Right atrium auricular region (tissue), 2 donors: ENCODE measurements at places on chromosomes 11 and 22. TPM values are rescaled to one million over a fixed set of nuclear protein-coding genes. Genes with fewer than 3 reads are reported as not detected.

The OR8H2 gene
- total RNA-seq: not detected

DNA sequence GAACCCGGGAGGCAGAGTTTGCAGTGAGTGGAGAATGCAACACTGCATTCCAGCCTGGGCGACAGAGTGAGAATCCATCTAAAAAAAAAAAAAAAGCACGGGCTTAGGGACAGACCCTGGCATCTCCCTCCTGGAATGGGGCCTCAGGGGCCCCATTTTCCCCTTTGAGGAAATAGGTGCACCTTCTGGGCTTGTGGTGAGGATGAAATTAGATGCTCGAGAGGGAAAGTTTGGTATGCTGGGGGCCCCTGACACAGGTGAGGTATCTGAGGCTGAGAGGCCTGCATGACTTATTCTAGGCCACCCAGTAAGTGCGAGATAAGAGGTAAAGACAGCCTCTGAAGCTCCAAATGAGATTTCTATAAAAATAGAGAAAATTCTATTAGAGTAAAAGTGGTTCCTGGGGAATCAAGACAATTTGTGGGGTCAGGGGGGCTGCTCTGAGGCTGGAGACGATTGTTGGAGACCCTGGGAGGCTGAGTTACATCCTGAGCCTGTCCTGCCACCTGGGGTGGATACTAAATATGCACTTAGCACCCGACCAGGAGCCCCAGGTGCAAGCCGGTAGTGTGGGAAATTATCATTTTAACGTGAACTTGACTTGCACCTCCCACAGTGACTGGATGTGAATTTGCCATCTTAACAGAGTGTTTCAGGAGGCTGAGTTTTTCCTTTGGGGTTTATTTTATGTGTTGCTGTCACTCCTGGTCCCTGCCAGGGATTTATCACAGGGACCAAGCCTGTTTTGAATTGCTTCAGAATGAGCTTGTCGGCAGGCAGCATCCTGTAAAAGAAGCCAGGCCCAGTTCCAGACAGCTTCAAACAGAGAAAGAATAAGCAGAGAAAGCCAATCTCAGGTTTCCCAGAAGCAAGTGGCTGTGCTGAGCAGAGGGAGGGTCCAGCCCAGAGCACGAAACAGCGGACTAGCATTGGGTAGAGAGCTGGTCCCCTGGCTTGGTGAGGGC lies 48.4 kb upstream of the TSKU start:
- H3K4me1 ChIP-seq: no peaks in the 10 kb centered on the region
- H3K36me3 ChIP-seq: no peaks in the 10 kb centered on the region
- no peak for DNase-seq
- H3K4me3 ChIP-seq: no peak overlapping the region

DNA sequence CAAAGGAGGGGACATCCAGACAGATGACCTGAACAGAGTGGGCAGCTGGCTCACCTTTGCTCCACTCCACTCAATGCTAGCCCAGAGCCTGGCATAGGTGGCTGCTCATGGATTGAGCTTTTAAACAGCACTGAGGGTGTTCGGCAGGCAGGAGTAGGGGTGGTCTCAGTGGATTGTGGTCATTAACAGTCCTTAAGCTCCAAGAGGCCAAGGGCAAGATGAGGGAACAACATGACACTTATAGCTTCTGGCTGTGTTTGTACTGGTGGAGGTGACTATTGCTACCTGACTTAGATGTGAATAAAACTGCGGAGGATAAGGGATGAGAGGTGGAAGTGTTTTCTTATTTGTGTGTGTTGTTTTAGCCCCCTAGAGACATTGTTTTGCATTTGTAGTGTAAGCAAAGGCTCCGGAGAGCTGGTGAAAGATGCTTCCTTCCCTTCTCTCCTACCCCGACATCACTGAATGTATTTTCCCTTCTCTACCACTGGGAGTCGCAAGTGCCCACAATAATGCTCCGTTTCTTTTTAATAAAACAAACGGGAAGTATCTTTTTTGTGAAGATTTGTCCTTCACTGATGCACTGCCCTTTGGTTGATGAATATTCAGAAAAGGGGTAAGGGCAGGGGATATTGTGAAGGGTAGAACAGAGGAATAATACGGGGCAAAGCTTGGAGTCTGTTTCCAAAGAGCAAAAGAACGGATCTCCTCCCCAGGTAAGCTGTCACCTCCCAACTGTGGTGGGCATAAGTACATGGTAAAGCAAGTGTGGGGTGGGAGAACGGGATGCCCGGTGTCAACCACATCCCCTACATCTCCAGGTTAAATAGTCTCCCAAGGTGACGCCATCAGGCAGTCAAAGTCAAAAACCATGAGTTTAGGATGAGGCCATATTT lies 27.5 kb upstream of the MTNR1B start:
- no peaks in the 10 kb centered on the region for H3K36me3 ChIP-seq
- no peak overlapping the region for H3K27ac ChIP-seq
- no peaks in the 10 kb centered on the region for H3K4me1 ChIP-seq
- H3K4me3 ChIP-seq: no peak overlapping the region

GRCh38 chr22:23269441-23270211 lies 89.3 kb downstream of the BCR start:
- peaks cover 23% of the 10 kb centered on the region for H3K36me3 ChIP-seq
- H3K27ac ChIP-seq: no peak overlapping the region
- H3K4me3 ChIP-seq: no peak overlapping the region
- H3K27me3 ChIP-seq: no peaks in the 10 kb centered on the region
- DNase-seq: no peak
- H3K4me1 ChIP-seq: no peaks in the 10 kb centered on the region

DNA sequence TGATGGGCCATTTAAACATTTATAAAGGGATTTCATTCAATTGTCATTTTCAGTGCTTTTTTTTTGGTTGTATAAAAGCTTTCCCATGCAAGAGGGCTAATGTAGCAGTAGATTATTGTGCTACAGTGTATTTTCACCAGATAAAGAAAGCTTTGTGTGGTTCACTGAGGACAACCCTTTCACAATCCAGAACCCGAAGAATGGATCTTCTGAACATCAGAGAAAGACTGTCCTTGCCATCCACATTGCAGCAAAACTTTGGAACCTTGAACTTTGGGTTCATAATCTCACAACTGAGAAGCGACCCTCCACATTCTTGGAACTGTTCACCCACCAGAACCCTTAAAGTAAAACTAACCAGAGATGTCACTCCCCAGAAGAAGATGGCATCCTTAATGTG lies 9.3 kb downstream of the APOBEC3H start:
- no peaks in the 10 kb centered on the region for H3K27me3 ChIP-seq
- no peaks in the 10 kb centered on the region for H3K4me1 ChIP-seq
- H3K4me3 ChIP-seq: no peak overlapping the region
- no peaks in the 10 kb centered on the region for H3K36me3 ChIP-seq

- no peak for DNase-seq
- no peak overlapping the region for H3K4me3 ChIP-seq
- peaks cover 45% of the 10 kb centered on the region for H3K4me1 ChIP-seq
- H3K36me3 ChIP-seq: peaks cover 35% of the 10 kb centered on the region
- no peak overlapping the region for H3K27ac ChIP-seq
These were observed 63.2 kb downstream of the PPP6R3 start for GRCh38 chr11:68523743-68524142.

The TPH1 gene
- total RNA-seq: 0.96 TPM

DNA sequence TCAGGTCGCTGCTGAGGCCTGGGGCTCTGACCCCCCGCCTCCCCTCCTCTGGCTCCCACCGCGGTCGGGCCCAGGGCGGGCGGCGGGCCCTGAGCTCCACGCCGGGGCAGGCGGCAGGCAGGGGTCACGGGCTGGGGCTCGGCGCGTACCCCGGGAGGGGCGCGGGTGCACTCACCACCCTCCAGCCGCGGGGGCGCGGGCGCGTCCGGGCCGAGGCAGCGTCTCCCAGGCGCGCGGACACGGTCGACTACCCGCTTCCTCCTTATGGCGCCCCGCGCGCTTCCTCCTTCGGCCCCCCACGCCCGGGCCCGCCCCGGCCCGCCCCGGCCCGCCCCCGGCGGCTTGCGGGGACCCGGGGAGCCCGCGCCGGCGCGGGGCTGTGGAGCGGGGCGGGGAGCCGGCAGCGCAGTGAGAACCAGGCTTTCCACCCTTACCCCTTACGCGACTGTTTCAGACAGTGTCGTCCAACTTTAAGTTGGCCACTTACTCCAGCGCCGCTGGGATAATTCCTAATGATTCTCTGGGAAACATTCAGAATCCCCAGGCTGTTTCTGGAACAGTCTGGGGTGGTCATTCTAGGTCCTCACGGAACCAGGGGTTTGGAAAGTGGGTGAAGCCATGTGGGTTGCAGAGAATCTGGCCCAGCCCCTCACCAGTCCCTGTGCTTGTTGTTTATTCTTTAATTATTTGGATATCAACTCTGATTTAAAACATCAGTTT lies at the start of gene BID:
Gene BID (minus strand): TSS at position 264 of the 720 bp plus-strand sequence. CDS start 24,353 bp downstream, outside the sequence.
- peak within 1 kb of the TSS; percentile 77 for H3K4me3 ChIP-seq
- H3K27me3 ChIP-seq: no peaks in the 10 kb centered on the region
- no peaks in the 10 kb centered on the region for H3K4me1 ChIP-seq
- H3K36me3 ChIP-seq: no peaks in the 10 kb centered on the region
- peak within 1 kb of the TSS; percentile 33 for H3K27ac ChIP-seq
- no peak for DNase-seq

DNA sequence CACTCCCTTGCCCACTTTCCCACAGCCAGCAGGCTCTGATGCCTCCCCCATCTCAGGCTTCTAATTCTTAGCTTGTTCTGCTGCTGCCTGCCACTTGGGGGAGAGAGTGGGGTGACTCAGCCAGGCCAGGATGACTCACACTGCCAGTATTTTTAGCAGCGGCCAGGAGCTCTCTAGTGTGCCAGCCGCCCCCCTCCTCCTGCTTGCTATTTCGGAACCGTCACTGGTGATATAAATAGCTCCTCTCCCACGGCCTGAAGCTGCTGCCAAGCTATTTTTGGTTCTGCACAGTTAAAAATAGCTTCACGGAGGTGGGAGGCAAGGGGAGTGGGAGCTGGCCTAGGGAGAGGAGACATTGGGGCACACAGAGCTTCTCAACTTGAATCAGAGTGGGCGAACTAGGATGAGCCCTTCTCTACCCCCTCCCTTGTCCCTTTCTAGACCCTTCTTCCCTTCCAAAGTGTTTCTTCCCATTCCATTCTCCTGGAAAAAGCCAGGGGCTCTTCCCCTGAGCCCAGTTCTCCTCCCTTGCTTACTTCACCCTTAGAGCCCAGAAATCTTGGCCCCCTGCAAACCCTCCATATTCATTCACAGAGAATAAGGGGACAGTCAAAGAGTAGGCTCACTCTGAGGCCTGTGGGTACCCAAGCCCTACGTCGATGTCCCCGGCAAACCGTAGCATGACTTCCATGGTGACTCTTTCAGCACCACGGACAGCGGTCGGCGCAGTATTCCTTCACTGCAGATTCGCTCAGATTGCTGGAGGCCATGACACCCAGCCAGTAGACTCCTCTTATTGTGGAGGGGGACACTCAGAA lies 2.5 kb upstream of the NPAS4 start:
- H3K4me1 ChIP-seq: no peaks in the 10 kb centered on the region
- no peaks in the 10 kb centered on the region for H3K27me3 ChIP-seq
- peak; percentile 78 for DNase-seq
- H3K36me3 ChIP-seq: no peaks in the 10 kb centered on the region
- H3K27ac ChIP-seq: peak overlapping the region; percentile 47
- no peak overlapping the region for H3K4me3 ChIP-seq

GRCh38 chr22:27626675-27627443 lies 174.7 kb downstream of the MN1 start:
- H3K27me3 ChIP-seq: no peaks in the 10 kb centered on the region
- H3K4me1 ChIP-seq: no peaks in the 10 kb centered on the region
- no peaks in the 10 kb centered on the region for H3K36me3 ChIP-seq
- DNase-seq: no peak
- H3K27ac ChIP-seq: no peak overlapping the region

DNA sequence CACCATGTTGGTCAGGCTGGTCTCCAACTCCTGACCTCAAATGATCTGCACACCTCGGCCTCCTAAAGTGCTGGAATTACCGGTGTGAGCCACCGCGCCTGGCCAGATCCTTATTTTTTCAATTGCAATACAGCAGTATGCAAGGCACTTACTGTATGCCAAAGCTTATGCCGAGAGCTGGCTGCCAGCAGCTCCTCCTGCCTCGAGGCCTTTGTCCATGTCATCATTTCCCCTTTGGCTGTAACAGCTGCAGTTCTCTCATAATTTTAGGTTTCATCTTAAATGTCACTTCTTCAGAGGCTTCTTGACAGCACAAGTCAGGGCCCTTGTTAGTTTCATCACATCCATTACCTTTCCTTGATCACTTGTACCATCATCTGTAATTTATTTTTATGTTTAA lies 1.5 kb upstream of the SREBF2 start:
- no peak overlapping the region for H3K27ac ChIP-seq
- no peaks in the 10 kb centered on the region for H3K4me1 ChIP-seq
- DNase-seq: no peak
- H3K36me3 ChIP-seq: no peaks in the 10 kb centered on the region
- H3K4me3 ChIP-seq: no peak overlapping the region

The ART5 gene
- 1.1 TPM for total RNA-seq
